ENCODE measurements at places on chromosomes 12 and 14. TPM values are rescaled to one million over a fixed set of nuclear protein-coding genes. Genes with fewer than 3 reads are reported as not detected.
A peak's percentile ranks its signal among the peaks of the same experiment; 100 is the strongest.

Gene TPH2
- not detected for polyA plus RNA-seq

DNA sequence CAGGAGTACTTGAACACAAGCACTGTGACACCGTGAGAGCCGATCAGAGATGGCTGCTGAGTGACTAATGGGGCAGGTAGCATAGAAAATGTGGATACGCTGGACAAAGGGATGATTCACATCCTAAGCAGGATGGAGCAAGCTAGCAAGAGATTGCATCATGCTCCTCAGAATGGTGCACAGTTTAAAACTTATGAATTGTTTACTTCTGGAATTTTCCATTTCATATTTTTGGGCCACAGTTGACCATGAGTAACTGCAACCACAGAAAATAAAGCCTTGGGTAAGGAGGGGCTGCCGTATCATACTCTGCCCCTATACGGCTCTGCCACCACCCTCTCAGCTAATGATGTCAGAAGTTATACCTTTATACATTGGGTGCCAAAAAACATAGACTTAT, 23.3 kb upstream of the MARK3 start:
- DNase-seq: peak; percentile 90

DNA sequence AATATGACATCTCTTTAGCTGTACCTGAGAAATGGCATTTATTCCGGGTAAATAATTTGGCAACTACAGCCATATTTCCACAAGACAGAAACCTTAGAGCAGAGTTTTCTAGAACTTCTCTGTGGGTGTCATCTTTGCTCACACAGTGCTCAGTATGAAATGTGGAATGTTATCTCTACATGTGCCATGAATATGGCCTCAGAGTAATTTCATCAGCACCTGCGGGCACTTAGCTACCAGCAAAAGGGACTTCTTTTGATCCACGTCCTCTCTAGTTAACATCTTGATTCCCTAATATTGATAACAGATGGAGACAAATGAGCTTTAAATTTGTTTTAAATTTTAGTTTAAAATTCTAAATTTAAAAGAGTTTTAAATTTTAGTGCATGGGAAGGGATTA, 2.9 kb upstream of the ATG14 start:
- no peak for DNase-seq

GRCh38 chr14:85702997-85703396, 173.1 kb downstream of the FLRT2 start:
- DNase-seq: no peak

DNA sequence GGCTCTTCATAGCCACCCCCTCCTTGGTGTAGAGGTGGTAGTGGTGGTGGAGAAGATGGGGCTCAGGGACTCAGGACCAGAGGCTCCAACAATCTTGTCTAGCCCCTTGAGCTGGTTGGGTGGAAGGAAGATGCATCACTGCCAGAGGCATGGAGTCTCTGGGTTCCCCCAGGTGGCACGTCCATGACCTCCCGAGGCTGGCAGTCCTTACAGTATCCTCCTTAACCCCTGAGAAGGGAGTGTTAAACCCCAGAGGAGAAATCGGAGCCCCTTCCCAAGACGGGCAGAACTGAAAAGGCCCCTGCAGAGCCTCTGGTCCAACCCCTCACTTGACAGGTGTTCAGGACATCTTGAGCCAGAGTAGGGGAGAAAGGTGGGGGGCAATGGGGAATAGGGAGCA, 9.1 kb downstream of the KRT83 start:
- no peak for DNase-seq

- no peak for DNase-seq
Measured at GRCh38 chr12:122859303-122860039, 24.2 kb downstream of the HIP1R start.

Gene MEG3
- 436 TPM for polyA plus RNA-seq

Gene ZFYVE21
- polyA plus RNA-seq: 126 TPM

DNA sequence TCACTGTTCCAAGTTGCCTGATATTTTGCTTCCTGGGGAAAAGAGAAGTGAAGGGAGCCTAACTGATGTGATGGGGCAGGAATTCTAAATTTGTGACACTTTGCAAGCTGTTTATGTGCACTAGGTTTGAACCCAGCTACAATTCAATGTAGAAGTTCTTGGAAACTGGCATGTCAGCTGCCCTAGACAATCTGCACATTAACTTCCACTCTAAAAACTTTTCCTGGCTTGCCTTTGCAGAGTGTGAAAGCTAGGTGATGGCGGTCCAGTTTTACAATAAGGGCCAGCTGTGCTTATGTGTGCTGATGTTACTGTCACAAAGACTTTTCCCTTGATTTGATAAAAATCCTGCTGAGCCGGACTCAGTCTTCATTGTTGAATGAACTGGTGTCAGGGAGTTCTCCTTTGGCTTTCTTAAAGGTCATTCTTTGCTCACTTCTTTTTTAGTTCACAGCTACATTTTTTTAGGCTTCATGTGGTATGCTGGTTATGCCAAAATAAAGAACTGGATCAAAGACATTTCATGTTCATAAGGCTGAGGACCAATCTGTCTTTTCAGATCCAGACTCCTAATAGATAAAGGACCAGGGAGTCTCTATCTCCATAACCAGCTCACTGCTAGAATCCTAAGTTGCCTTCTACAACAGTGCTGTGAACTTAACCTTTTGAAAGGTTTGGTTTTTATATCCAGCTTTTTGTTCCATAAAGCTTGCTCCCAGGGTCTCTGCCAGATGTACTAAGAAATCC, 133.5 kb downstream of the TGFB3 start:
- DNase-seq: no peak

- DNase-seq: no peak
Measured at GRCh38 chr12:131258398-131258797, 304.7 kb downstream of the ADGRD1 start.

- peak; percentile 68 for DNase-seq
Measured at GRCh38 chr14:105093431-105094192, 28.4 kb upstream of the GPR132 start.

Gene PLEKHD1
- 0.01 TPM for polyA plus RNA-seq

DNA sequence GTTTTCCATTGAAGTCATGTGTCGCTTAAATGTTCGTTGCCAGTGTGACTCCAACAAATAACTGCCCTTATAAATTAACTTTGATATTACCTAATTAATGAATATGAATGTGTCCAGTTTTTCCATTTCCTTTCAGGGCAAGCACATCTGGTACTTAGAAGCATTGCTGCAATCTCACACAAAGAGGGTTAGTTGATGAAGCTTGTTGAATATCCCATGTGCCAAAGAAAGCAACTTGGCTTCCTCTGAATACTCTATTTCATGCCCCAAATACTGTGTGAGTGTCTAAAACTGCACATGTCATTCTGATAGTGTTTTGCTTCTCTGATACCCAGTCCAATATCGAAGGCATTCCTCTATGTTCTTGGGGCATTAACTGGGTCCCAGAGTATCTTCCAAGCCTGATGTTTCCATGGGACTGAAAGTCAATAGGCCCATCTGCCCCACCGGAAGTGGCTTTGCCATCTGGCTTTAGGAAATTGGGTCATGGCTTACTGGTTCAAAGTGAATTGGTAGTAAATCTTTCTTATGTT, 75.8 kb upstream of the CNTN1 start:
- no peak for DNase-seq

- no peak for DNase-seq
Measured at GRCh38 chr12:118350908-118351559, 21.7 kb downstream of the TAOK3 start.

DNA sequence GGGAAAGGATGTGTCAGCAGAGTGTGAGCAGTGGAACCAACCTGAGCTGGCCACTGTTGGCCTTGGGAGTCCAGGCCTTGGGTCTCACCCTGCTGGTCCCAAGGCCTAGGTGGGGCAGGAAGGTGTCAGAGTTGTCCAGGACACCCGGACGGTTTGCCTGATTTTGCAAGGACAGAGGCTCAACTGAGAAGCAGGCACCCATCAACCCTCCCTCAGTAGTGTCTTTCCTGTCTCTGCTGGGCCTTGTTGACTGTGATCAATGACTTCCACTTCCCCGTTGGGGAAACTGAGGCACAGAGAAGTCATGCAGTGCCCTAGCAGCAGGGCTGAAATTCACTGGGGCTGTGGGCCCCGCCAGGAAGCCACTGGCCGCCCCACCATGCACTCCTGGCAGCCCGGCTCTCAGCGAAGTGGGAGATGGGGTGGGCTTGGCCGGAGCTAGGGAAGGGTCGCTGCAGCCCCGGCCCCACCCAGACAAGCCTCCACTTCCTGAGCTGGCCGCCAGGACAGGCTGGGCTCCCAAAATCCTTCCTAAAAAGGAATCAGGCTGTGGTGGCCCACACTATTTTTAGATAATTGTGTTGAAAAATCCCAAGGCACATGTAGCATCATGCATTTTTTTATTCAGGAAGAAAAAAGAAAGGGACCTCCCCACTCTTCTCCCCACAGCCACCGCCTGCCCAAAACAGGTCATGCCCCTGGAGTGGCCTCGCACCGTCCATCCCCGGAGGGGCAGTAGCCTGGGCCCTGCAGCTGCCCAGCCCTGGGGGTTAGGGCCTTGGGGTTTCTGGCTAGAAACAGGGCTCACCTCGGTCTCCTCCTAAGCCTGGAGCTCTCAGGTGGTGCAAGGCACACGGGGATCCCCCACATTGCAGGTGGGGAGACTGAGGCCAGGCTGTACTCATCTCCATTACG, 127.4 kb downstream of the CALM1 start:
- no peak for DNase-seq

GRCh38 chr12:50505675-50506530, 1.1 kb downstream of the DIP2B start:
- DNase-seq: peak; percentile 63

GRCh38 chr14:88786715-88787114, 6.0 kb downstream of the EML5 start:
- DNase-seq: no peak

DNA sequence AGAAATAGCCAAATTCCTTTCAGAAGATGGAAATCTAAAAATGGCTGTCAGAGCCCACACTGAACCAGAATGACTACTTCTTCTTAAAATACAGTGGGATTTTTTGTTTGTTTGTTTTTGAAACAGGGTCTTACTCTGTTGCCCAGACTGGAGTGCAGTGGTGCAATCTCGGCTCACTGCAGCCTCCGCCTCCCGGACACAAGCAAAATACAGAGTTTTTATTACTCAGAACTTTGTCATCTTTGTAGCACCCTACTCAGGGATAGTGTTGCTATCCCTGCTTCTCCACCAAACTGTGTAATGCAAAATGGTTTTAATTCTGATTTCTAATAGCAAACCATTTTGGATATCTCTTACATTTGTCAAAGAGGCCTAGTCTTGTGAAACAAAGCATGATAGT, 16.4 kb downstream of the ZNF410 start:
- DNase-seq: no peak

Gene EIF2B2
- polyA plus RNA-seq: 146 TPM

DNA sequence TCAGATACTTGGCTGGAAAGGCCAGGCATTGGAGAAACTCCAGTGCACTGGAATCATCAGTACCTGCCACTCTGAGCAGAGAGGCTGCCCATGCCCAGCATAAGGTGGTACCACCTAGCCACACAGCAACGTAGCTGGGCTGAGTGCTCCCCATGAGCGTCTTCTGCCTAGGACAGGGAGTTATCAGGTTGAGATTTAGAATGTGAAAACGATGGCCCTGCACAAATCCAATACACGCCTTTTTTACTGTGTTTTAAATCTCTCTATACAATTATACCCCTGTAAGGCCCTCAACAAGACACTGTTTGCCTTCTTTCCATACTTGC, 66.7 kb upstream of the PTGR2 start:
- no peak for DNase-seq

Gene KLRF2
- polyA plus RNA-seq: not detected

Gene CDC42BPB
- polyA plus RNA-seq: 82.6 TPM

Gene SMIM41
- not detected for polyA plus RNA-seq

Gene EIF2S3B
- polyA plus RNA-seq: 0.21 TPM

GRCh38 chr12:86721713-86722397, 465.7 kb upstream of the MGAT4C start:
- DNase-seq: no peak

- no peak for DNase-seq
Measured at GRCh38 chr12:81314903-81315531, 237.1 kb downstream of the ACSS3 start.

- no peak for DNase-seq
Measured at GRCh38 chr14:57573173-57573572, 79.5 kb upstream of the CCDC198 start.

Gene DCN
- 0.38 TPM for polyA plus RNA-seq

Gene OASL
- polyA plus RNA-seq: 0.30 TPM

DNA sequence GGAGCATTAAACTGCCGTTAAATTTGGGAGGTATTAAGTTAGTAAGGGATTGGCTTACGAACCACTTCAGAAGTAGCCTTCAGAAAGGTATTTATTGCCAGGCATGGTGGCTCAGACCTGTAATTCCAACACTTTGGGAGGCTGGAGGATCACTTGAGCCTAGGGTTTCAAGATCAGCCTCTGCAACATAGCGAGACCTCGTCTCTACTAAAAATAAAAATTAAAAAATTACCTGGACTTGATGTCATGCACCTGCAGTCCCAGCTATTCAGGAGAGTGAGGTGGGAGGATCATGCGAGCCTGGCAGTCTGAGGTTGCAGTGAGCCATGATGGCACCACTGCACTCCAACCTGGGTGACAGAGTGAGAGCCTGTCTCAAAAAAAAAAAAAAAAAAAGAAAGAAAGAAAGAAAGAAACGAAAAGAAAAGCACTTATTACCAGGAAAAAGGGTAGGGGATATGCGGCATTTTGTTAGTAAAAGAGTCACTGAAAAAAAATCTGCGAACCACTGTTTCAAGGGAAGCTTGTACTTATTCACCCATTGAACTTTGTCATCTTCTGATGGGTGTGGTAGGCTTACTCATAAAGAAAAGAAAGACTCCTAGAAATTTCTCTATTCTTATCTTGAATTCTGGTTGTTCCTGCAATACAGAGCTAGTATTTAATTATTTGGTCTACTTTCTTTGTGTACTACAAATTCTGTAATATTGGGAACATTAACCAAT, 33.6 kb upstream of the PLEKHA5 start:
- DNase-seq: no peak

DNA sequence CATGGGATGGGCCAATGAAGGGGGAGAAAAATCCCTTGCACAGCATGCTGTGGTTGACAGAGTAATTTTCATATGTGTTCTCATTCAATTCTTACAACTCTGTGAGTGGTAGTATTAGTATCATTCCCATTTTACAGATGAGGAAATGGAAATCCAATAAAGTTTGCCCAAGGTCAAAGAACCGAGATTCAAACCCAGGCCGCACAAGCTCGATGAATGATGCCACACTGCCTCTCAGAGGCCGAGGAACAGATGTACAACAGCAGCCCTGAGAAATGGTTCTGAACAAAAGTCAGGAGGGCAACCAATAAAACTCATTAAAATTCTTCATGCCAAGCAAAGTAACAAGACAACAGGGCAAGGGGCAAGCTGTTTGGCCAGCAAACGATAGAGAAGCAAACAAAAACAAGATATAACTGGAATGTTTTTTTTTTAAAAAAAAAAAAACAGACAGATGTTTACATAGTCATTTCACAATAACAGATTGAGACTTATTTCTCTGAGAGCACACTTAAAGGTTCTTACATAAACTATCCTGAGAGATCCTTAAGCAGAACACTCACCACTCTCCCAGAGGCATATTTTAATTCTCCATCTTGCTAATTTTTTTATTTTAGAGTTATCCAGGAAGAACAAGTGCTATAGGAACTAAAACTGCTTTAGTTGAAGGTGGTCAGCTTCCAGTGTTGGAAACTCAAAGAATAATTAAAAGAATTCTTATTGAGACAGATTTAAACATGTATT, 85.8 kb downstream of the EXOC5 start:
- DNase-seq: no peak

- no peak for DNase-seq
Measured at GRCh38 chr14:96538097-96538989, 36.2 kb downstream of the PAPOLA start.

- DNase-seq: no peak
Measured at GRCh38 chr14:96630281-96630680, 128.1 kb downstream of the PAPOLA start.

GRCh38 chr12:94426049-94426448, 33.6 kb downstream of the CEP83 start:
- no peak for DNase-seq

Gene PFKM
- polyA plus RNA-seq: 53.4 TPM
